ENCODE measurements at places on chromosomes 2 and 18.
A peak's percentile ranks its signal among the peaks of the same experiment; 100 is the strongest.

DNA sequence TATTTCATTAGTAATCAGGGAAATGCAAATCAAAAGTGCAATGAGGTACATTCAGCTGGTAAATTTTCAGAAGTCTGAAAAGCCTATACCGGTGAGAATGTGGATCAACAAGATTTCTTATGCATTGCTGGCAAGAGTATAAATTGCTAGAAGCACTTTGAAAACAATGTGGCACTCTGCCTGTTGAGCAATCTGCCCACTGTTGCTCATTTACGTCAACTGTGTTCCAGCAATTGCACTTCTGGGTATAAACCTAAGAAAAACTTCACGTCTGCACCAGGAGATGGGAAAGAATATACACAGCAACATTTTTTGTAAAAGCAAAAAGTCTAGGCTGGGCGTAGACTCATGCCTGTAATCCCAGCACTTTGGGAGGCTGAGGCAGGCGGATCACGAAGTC is 40.8 kb downstream of the MTERF4 start:
- no peak for DNase-seq

- DNase-seq, result no peak
These were observed 78.8 kb downstream of the ASAP2 start for GRCh38 chr2:9285385-9285920.

DNA sequence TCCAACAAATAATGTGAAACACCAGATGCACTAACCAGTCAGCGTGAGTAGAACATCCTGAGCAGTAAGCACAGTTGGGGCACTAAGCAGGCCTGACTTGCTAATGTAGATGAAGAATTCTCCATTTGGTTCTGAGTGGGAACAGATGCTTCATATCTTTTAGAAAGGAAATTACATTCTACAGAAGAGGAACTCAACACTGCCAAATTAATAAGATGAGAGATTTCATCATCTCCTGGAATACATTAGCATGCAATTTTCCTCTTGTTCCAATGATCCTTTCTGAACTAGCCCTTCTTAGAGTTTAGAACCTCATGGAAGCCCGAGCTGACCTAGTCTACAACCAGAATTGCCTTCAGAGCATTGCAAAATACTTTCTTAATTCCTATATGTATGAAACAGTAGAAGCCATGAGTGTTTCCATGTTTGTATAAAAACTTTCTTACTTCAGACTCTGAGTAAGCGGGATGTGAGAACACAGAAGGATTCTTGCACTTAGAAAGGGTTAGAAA is 34.8 kb downstream of the COL5A2 start:
- no peak for DNase-seq

GRCh38 chr2:74991977-74992376 is 33.5 kb downstream of the POLE4 start:
- no peak for DNase-seq

GRCh38 chr2:177758591-177759371 is 313.8 kb downstream of the PDE11A start:
- DNase-seq, result no peak

- DNase-seq, result peak; percentile 9
These were observed 2.4 kb upstream of the EVX2 start for GRCh38 chr2:176085861-176086771.

DNA sequence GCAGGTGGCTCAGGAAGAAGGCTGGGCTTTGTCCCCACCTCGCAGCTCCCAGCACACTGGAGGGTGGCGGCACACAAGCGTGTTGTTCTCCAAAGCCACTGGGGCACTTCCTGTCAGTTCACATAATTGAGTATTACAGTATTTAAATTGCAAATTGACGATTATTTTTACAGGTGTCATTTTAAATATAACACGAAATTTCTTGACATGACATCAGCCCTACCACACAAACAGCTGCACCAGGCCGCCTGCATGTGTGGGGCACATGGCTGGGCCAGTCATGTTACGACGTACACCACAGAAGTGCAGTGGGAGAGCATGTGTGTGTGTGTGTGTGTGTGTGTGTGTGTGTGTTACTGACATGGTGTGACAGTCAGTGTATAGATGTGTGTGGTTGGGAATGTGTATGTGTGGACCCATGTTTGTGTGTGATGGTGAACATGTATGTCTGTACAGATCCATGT is 155.6 kb downstream of the TTC32 start:
- no peak for DNase-seq

DNA sequence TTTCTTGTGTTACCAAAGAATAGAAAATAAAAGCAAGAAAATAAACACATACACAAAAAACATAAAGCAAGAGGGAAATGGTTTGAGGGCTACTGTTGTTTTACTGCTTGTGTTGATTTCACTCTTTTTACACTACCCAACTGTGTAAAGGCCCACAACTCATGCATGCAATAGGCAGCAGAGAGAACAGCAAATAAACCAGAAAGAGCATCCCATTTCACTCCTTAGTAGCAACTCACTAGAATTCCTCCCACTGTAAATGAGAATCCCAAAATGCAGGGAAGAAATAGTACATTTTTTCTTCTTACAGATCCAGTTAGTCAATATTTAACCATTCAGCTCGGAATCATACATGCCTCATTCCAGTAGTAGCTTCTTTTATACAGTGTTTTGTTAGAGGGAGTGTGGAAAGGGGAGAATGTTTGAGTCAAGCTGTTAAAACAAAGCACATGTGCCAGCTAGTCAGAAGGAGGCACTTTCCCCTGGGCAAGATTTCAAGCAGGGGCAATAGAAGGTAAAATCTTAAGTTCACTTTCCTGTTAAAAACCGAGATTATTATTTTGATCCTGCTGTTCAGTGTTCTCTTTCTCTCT is 147.2 kb upstream of the FAM98A start:
- no peak for DNase-seq

DNA sequence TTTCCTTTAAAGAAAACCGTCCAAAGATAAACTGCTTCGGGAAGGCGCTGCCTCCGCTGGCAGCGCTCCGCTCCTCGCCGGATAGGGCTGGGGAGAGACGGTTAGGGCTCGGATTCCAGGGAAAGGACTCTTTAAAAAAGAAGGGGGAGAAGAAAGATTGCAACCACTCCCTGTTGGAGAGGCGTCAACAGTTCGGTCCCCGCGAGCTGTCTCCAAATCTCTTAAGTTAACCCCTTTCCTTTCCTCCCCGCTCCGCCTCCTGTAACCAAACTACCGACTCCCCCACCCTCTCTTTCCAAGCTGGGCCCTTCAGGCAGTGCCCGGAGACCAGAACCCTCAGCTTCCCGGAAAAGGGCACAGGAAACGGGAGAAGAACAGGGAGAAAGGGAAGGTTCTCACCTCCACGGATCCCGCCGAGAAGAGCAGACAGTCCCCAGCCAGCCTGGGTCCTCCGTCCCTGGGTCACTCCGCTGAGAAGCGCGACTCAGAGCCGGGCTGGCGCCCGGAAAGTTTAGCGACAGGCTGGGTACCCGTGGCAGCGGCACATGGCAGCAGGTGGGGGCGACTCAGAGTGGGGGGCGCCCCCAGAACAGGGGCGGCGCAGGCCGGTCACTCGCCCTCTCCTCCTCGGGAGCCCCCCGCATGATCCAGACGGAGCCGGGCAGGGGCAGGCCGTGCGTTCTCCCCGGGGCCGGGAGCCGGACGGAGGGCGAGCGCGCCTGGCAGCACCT is 675 bp downstream of the FZD5 start:
- DNase-seq, result no peak

DNA sequence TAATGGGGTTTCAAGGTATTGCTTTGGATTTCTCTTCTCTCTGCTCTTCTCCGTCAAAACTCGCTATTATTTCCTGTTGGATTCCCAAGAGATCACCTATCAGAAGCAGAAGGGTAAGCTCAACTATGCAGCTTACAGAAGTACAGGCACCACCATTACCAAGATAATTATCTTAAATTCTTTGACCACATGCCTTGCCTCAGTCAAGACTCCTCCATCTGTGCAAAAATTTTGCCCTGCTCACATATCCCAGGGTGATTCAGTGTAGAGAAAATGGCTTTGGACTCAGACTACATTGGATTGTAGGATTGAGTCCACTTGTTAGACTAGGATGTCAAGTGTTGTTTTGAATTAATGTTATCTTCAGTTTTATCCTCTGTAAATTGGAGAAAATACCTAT is 698.7 kb downstream of the TDRD15 start:
- DNase-seq, result no peak

DNA sequence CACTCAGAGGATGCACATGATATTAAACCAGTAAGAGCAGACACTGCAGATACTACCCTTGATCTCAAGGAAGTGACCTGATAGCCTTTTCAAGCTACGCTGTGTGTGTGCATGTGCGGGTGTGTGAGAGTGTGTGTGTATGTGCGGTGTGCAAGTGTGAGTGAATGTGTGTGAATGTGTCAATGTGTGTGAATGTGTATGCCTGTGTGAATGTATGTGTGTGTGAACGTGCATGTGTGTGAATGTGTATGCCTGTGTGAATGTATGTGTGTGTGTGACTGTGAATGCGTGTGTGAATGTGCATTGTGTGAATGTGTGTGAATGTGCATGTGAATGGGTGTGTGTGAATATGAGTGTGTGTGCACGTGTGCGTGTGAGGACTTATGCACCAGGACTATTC is 53.8 kb downstream of the KCNG2 start:
- DNase-seq, result no peak

DNA sequence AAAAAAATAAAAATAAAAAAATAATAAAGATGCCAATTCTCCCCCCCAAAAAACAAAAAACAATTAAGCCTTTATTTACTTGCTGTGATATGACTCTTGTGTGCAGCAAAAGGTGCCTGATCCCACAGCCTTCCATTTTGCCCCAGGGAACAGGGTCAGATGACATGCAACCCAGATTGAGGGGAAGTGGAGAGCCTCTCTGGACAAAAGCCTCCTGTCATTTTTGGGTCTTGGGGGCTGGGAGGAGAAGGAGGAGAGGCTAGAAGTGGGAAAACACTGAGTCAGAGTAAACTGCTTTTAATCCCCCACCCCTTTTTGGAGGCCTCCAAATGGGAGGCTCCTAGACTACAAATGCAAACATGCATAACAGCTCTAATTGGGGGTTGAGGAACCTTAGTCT is 46.6 kb upstream of the SCG2 start:
- DNase-seq, result no peak

- DNase-seq, result no peak
These were observed 120.9 kb downstream of the RNF152 start for GRCh38 chr18:61771861-61772260.

DNA sequence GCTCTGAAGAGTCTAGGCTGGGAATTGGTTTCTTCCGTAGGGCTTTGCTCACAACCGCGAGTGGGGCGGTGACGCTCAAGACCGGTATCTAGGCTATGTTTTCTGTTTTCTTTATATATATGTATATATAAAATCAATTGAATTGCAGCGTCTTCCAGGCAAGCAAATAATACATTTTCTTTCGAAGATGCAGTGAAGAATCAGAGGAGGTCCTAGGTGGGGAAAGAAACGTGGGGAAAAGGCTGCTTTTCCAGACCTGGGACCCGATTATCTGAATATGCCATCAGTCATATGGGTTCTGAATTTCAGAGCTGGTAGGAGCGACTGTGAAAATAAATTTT is 714 bp upstream of the SCN9A start:
- DNase-seq, result no peak

DNA sequence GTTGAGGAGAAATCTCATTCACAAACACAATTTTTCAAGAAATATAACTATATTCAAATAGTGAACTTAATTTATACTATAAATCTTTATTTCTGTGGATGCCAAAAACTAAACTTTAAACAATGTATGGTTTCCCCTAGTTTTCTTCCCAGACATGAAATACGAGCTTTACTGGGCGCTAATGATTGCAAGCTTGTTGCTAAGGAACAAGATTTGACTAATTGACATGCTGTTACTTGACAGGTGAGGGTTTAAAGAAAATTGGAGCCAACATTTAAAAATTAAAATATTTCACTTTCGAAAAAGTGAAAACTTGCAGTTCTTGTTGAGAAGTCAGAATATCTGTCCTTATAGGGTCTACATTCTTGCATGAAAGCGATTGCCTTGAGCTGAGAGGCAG is 381.0 kb downstream of the MEIS1 start:
- DNase-seq, result no peak

DNA sequence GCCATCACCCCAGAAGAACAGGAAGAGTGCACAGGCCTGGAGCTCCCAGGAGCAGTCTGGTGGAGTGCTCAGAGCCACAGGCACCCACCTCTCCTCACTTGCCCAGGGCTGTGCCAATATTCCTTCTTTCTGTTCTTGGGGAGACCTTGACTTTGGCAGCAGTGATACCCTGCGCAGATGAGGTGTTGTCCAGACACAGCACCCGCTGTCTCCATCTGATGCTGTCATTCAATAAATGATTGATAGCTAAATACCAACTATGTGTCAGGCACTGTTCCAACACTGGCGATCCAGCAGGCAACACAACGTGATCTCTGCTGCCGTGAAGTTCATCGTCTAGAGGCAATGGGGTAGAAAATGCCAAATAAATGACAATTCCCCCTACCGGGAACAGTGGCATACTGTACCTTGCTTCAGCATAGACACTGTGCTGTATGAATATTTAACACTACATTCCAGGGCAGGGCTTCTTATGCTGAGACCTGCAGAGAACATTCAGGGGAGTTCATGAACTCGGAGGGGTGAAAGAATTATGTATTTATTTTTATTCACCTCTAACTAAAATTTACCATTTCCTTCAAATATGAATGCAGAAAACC is 320.5 kb upstream of the NCKAP5 start:
- no peak for DNase-seq

GRCh38 chr2:21372654-21373053 is 248.9 kb downstream of the TDRD15 start:
- DNase-seq, result no peak

DNA sequence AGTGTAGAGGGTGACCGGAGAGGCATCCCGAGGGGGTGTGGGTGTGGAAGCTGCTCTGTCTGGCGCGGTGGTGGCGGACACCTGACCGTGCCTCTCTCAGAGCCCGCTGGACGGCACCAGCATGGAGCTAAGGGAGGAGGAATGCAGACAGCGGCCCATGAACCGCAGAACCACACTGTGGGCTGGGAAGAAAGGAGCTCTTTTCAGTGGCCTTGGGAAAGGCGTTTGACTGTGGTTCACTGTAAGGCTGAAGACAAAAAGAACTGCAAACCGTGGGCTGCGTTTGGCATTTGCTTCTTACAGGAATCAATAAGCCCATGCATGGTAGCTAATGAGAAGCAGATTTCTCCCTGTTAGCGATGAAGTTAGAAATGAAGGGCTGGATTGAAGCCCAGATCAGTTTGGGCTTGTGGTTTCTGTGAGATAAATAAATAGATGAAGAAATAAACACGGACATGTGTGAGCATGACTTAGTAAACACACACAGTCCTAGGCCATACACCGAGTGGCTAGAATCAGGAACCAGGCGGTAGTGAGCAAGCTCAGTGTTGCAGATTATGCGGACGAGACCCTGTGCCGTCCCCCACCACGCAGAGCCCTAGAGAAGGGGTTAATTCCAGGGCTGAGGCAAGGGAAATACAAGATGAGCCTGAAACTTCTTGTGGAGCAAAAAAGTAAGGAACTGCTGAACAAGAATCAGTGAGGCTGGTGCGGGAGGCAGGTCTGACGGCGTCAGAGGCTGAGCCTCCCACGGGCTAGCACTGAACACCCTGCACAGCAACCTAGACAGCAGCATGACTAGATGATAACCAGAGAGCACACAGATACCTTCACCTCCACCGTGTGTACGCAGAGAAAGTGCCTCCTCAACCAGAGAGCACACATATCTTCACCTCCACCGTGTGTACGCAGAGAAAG is 29.3 kb upstream of the NFATC1 start:
- no peak for DNase-seq

All from CD4-positive, alpha-beta T cell treated with Interleukin-4 for 4 hours (primary cell).